ENCODE measurements at places on chromosomes 4 and X. TPM values are rescaled to one million over a fixed set of nuclear protein-coding genes. Genes with fewer than 3 reads are reported as not detected.

Gene S100P
- polyA plus RNA-seq, result 14.4 TPM

Gene ZNF674
- polyA plus RNA-seq, result 8.6 TPM

Gene L1CAM
- polyA plus RNA-seq, result 62.3 TPM

Gene FGB
- polyA plus RNA-seq, result 6.5 TPM

Gene SGMS2
- 13.6 TPM for polyA plus RNA-seq

Gene CRMP1
- 39.5 TPM for polyA plus RNA-seq

DNA sequence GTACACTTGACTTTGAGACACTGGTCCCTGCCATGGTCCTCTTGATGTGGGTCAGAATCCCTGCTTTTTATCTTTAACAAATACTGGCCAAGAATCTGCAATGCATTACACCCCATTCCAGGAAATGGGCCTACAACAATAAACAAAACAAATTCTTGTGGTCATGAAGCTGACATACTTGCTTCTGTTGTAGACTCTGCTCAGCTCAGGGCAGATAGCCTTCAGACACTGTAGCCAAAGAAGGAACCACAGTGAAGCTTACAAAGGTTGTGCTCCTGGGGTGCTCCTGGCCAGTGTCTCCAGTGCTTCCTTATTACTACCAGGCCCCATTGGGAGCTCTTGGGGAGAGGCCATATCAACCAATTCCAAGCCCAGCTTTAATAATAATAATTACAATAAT is 21.8 kb downstream of the KIAA1210 start:
- no peak for DNase-seq

- no peak for DNase-seq
These were observed 48.9 kb upstream of the TMSB15B start for GRCh38 chrX:103913356-103914020.

- DNase-seq, result no peak
These were observed 1333.7 kb upstream of the DIAPH2 start for GRCh38 chrX:95350774-95351488.

DNA sequence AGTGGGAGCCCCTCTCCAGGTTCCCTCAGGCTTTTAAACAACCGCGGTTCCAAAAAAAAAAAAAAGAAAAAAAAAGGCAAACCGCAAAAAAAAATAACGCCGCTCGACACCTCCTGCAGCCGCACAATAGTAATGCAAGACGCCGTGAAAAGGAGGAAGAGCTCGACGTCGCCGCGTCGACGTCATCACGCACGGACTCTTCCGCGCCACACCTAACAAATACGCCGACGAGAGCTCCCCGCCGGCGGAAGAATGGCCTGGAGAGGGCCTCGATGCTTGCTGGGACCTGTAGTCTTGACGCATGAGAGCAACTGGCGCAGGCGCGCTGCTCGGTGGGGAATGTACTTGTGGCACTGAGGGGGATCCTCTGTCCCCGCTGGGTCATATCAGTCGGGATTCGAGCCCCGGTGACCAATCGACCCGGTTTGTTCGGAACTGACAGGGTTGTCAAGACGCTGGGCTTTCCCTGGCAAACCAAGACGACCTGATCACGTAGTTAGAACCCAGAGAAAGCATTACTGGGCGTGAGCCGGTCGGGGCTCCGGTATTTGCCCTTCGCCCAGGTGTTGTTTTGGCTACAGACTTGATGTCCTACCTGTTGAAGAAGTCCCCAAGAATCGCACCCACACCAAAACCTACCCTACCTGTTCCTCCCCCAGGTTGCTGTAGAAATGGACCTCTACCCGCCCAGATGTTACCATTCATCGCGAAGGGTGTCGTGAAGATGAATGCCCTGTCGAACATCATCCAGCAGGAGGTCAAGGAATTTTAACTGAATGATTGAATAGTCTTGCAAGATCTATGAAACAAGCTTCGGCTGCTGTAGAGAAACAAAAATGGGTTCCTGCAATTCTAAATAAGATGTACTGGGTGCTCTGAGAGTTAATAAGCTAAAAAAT is at the start of gene CBR4:
CBR4 (minus strand) TSS at position 131 of the 899 bp plus-strand sequence. CDS start 166 bp downstream, outside the sequence.
- DNase-seq, result peak; percentile 97

- DNase-seq, result no peak
These were observed 78.9 kb downstream of the NAF1 start for GRCh38 chr4:163087805-163088204.

DNA sequence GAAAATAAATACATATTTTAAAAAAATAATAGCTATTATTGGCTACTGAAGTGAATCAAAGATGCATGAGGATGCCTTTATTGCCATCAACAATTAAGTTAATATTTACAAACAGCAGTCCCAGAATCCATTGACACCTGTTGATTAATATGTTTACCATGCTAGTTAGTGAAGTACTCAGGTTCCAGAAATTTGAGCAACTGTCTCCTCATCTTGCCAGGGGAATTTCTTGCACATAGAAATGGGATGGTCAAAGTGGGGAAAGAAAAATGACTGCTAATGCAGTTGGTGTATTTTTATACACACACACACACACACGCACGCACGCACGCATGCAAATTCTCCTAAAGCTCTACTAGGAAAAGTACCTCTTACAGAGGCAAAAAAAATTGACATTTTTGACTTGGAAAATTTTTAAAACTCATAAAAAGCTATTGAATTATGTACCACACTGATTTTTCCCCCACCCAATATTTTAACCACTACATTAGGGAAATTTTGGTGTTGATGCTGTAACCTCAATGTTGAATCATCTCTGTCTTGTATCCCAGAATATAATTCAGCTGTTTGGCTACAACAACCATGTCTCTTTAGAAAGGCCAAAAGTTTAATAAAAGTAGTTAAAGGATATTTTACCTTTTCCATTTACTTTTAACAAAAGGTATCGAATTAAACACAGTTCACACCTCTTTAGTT is 105.3 kb upstream of the TMEM150C start:
- no peak for DNase-seq

Measured in left renal cortex interstitium (tissue), 4 donors.